ENCODE measurements at places on chromosomes 3 and 15.

DNA sequence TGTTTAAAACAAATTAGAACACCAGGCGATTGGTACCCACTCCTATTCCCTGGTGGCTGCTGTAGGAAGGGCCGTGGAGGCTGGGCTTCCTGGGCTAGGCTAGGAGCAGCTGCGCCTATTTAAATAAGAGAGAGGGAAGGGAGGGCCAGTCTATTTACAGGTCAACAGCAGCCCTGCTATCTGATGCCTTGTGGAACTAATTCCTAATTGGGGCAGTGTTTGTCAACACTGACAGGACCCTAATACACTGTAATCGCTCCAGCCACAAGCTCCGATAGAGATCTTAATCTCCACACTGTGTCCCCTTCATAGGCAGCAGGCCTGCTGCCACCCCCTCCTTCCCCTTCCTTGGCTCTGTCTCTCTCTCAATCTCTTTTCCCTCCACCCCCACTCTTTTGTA lies 116.9 kb upstream of the SOX14 start:
- no peak for DNase-seq
- no peaks in the 10 kb centered on the region for H3K4me1 ChIP-seq
- no peaks in the 10 kb centered on the region for H3K27me3 ChIP-seq
- no peaks in the 10 kb centered on the region for H3K36me3 ChIP-seq
- H3K27ac ChIP-seq: no peak overlapping the region

DNA sequence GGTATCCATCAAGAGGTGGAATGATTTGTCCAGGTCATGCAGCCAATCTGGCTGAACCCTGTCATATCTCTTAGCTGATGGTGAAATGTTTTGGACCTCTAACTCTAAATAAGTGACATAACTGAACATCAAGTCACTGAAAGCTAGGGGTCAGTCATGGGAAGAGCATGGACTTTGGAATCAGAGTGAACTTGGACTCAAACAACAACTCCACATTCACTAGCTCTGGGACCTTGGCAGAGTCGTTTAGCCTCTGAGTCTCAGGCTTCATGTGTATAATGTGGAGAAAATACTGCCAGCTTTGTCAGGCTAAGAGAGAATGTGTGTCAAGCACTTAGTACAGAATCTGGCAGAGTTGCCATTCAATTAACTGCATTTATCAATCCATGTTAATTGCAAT lies 557.8 kb upstream of the CFAP20DC start:
- H3K36me3 ChIP-seq: no peaks in the 10 kb centered on the region
- H3K4me3 ChIP-seq: no peak overlapping the region
- H3K27ac ChIP-seq: no peak overlapping the region
- no peak for DNase-seq
- H3K27me3 ChIP-seq: no peaks in the 10 kb centered on the region

DNA sequence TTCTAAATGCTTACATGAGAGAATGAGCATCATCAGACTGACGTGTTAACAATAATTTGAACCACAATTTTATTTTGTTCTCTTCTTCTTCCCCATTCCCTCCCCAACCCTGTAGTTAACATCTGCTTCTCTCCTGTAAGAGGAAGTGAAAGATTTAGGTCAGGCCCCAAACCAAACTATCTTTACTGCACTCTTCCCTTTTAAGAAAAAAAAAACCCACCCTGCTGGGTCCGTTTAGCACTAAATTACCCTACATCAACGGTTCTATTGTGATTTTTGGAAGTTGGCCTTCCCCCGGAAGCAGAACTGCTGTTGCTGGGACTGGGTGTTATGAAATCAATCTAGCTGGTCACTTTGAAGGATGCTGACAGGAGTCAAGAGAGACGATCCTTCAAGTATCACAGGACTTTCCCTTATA lies 49.4 kb downstream of the NFKBIZ start:
- no peaks in the 10 kb centered on the region for H3K27me3 ChIP-seq
- no peaks in the 10 kb centered on the region for H3K36me3 ChIP-seq
- no peak overlapping the region for H3K4me3 ChIP-seq
- no peak for DNase-seq

DNA sequence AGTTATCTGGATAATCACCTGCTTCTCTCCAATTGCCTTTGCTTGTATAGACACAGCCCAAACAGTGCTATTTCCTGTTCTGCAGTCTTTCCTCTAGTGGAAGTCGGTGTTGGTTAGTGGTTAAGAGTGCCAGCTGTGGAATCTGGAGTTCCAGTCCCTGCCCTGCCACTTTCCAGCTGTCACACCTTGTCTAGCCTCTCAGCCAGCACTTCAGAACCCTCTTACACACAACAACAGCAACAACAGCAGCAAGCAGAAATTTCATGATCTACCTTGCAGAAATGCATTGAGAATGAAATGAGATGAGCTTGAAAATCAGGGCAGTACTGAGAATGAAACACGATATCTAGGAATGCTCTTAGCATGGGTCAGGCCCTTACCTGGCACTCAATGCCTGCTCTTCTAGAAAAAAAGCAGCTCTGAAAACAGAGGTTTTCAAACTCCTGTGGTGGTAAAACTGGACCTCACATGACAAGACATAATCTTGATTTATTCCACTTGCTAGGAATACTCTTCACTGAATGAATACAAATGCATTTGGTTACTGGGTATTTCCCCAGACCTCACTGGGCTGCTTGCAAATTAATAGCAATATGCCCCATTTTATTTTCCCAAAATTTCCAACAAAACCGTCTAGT lies 3.3 kb upstream of the WNT5A start:
- no peak for DNase-seq
- no peaks in the 10 kb centered on the region for H3K36me3 ChIP-seq
- H3K4me3 ChIP-seq: no peak overlapping the region

- no peak overlapping the region for H3K27ac ChIP-seq
- no peak for DNase-seq
These were observed 768.8 kb downstream of the PDCD6IP start for GRCh38 chr3:34567266-34567665.

DNA sequence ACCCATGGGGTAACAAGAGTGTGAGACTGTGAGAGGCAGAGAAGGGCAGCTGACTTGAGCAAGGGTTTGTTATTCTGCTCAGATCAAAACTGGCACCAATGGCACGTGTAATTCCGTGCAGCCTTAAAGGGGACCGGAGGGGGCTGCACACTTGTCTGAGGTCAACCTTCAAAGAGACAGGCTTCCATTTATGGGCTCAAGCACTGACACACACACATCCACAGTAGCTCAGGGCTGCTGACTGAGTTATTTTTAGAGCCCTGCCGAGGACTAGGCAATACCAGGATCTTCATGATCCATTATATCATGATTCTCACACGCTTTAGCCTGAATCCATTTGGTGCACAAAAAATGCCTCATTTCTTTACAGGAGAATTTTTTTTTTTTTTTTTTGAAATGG lies 20.6 kb upstream of the SPTBN5 start:
- DNase-seq: no peak
- H3K4me3 ChIP-seq: no peak overlapping the region
- no peaks in the 10 kb centered on the region for H3K27me3 ChIP-seq
- H3K4me1 ChIP-seq: no peaks in the 10 kb centered on the region
- H3K27ac ChIP-seq: no peak overlapping the region

DNA sequence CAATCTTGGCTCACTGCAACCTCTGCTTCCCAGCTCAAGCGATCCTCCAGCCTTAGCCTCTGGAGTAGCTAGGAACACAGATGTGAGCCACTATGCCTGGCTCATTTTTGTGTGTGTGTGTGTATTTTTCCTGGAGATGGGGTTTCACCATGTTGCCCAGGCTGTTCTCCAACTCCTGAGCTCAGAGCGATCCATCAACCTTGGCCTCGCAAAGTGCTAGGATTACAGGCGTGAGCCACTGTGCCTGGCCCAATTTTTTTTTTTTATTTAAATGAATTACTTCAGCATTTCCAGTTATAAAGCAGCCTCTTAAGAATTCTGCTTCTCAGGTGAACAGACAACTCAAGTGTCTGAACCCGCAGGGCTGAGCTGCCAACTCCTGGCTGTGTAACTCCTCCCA lies 20.1 kb upstream of the ST3GAL6 start:
- no peaks in the 10 kb centered on the region for H3K4me1 ChIP-seq
- H3K27me3 ChIP-seq: no peaks in the 10 kb centered on the region
- no peaks in the 10 kb centered on the region for H3K36me3 ChIP-seq
- DNase-seq: no peak
- no peak overlapping the region for H3K4me3 ChIP-seq

DNA sequence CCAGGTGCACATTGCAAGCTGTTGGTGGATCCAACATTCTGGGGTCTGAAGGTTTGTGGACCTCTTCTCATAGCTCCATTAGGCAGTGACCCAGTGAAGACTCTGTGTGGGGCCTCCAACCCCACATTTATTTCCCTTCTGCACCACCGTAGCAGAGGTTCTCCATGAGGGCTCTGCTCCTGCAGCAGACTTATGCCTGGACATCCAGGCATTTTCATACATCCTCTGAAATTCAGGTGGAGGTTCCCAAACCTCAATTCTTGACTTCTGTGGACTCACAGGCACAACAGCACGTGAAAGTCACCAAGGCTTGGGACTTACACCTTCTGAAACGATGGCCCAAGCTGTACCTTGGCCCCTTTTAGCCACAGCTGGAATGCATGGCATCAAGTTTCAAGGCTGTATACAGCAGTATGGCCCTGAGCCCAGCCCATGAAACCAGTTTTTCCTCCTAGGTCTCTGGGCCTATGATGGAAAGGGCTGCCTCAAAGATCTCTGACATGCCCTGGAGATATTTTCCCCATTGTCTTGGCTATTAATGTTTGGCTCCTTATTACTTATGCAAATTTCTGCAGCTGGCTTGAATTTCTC lies 30.2 kb downstream of the CLDN1 start:
- H3K4me1 ChIP-seq: no peaks in the 10 kb centered on the region
- no peak overlapping the region for H3K27ac ChIP-seq
- no peak overlapping the region for H3K4me3 ChIP-seq
- no peaks in the 10 kb centered on the region for H3K27me3 ChIP-seq

- no peaks in the 10 kb centered on the region for H3K4me1 ChIP-seq
- H3K27me3 ChIP-seq: no peaks in the 10 kb centered on the region
- DNase-seq: no peak
These were observed 2.9 kb upstream of the PRRT3 start for GRCh38 chr3:9955067-9955502.

DNA sequence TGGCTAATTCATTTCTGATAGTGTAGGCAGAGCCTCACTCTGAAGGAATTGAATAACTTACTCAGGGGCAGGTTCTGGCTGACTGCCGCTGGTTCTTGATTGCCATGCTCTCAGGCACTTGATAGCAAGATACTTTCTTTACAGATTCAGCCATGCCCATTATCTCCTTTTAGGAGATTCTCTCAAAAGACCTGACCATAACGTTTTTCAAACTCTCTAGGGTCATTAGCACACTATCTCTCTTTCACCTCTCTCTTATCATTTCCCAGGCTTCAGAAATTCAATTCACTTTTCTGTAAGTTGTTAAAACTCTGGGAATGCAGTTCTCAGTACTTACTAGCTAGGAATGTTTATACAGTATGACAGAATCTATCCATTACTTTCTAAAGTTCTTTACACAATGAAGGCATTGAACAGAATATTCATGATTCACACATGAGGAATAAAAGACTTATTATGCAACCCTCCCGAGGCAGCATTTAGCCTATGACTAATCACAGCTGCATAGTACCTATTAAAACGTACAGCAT lies 850.3 kb upstream of the CADM2 start:
- no peak overlapping the region for H3K27ac ChIP-seq
- H3K4me1 ChIP-seq: no peaks in the 10 kb centered on the region
- H3K4me3 ChIP-seq: no peak overlapping the region
- DNase-seq: no peak
- H3K27me3 ChIP-seq: no peaks in the 10 kb centered on the region

GRCh38 chr3:33067484-33067883 lies 29.5 kb downstream of the GLB1 start:
- H3K36me3 ChIP-seq: no peaks in the 10 kb centered on the region
- H3K27me3 ChIP-seq: no peaks in the 10 kb centered on the region
- no peak overlapping the region for H3K27ac ChIP-seq
- no peak overlapping the region for H3K4me3 ChIP-seq
- no peak for DNase-seq
- no peaks in the 10 kb centered on the region for H3K4me1 ChIP-seq

DNA sequence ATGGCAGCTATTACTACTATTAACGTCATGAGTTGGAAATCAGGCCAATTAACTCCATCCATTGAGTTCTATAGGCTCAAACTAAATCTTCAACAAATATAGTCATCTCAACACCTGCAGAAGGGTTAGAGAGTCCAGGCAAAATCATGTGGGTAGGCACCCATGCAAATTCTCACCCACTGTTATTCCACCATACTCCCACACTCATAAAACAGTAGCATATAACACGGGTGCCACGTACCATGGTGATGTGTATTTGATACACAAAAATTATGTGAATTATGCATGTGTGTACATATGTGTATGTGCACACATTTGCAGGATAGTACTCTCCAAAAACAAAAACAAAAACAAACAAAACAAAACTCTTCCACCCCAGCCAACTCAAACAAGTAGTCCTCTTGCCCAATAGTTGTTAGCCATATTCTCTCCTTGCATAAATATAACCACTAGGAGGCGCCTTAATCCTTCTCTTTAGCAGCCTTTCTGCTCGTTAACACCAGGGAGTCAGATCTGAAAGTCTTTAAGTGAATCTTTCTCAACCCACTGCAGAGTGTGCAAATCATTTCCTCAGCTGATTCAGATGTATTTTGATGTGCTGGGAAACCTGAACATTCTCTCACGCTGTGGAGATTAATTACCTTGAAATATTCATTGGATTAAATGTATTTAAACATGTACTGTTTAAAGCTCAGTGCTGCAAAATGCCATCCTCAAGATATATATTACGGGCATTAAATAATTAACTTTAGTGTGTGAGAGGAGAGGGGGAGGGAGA lies 38.0 kb upstream of the COPB2 start:
- no peaks in the 10 kb centered on the region for H3K36me3 ChIP-seq
- no peaks in the 10 kb centered on the region for H3K4me1 ChIP-seq
- no peak overlapping the region for H3K4me3 ChIP-seq
- no peaks in the 10 kb centered on the region for H3K27me3 ChIP-seq

GRCh38 chr15:62087671-62088352 lies 21.0 kb downstream of the C2CD4A start:
- no peaks in the 10 kb centered on the region for H3K4me1 ChIP-seq
- H3K27ac ChIP-seq: no peak overlapping the region
- H3K27me3 ChIP-seq: no peaks in the 10 kb centered on the region
- DNase-seq: no peak
- no peak overlapping the region for H3K4me3 ChIP-seq

GRCh38 chr3:165742351-165742750 lies 94.9 kb downstream of the BCHE start:
- no peaks in the 10 kb centered on the region for H3K4me1 ChIP-seq
- H3K36me3 ChIP-seq: no peaks in the 10 kb centered on the region

- no peak for DNase-seq
- H3K36me3 ChIP-seq: no peaks in the 10 kb centered on the region
- no peak overlapping the region for H3K27ac ChIP-seq
- no peaks in the 10 kb centered on the region for H3K4me1 ChIP-seq
- no peaks in the 10 kb centered on the region for H3K27me3 ChIP-seq
These were observed 391.0 kb downstream of the ZIC4 start for GRCh38 chr3:147015334-147015733.

DNA sequence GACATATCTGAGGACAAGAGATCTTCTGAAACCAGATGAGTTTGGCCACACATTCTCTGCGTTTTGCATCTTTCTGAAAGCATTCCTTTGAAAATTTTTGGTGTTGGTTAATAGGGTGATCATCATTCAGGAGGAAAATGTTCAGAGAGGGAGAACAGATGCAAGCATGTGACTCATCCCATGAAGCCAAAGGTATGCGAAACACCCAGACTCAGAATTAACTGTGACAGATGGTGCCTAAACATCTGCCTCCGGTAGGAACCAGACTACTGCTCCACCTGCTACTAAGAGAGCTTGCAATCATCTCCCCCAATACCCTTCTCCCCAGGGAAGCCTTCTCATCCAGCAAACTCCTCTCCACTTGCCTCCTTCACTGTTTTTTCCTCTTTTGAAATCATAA lies 46.2 kb downstream of the TRIM69 start:
- H3K27me3 ChIP-seq: no peaks in the 10 kb centered on the region
- no peak overlapping the region for H3K4me3 ChIP-seq
- H3K4me1 ChIP-seq: no peaks in the 10 kb centered on the region
- no peak overlapping the region for H3K27ac ChIP-seq
- DNase-seq: no peak
